ENCODE measurements at places on chromosomes 2 and 18.

DNA sequence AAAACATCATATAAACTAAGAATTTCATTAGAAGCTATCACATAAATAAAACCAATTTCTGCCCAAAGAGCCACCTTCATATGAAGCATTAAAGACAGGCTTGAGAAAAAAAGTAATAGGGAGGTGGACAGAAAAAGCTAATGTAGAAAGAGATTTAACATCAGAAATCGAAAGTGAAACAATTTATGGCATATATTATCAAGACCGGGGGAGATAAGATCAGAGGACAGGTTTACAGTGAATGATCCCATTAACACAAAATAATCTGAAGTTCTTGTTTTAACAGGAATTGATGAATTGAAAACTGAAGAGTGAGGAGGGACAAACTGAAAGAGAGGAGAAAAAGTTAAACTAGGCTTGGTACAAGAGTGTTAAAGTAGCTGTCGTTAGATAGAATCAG is 786.3 kb upstream of the FSHR start:
- no peak for DNase-seq

GRCh38 chr2:152481881-152482583 is 147.1 kb downstream of the FMNL2 start:
- DNase-seq, result no peak

DNA sequence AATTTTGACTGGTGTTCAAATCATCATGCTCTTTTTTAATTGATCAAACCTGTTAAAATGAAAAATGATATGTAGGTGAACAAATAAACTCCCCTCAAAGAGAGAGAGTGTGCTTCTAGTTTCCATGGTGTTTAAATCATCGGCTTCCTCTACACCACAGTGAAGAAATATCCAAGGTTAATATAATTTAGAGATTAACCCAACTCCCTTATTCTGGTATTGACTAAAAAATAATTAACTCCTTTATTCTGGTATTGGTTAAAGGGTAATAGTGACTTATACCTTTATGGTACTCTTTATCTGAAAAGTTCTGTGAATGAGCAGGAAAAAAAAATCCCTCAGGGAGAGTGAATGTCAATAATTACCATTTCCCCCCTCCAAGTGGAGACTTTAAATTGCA is 93.1 kb downstream of the SPATS2L start:
- no peak for DNase-seq

DNA sequence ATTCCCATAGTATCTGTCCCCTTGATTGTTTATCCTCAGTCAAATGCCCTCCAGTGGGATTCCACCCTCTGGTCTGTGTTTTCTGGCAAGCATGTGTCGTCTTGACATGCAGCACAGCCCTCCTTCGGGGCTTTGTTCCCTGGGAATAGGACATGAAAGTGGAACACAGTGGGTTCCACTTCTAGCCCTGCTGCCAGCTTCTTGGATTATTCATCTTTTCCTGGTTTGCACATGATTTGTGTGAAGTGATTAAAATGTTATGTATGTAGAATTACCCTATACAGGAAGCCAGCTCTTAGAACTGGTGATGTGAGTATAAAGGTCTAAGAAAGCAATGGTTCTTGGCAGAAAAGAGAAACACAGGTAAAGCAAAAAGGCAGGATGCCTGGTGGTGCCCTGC is 142.3 kb downstream of the TANC1 start:
- no peak for DNase-seq

GRCh38 chr2:55430211-55430975 is 10.7 kb upstream of the CCDC88A start:
- no peak for DNase-seq

- no peak for DNase-seq
Observed at GRCh38 chr2:64023485-64024258, 4.4 kb upstream of the VPS54 start.

- DNase-seq, result peak; percentile 42
Observed at GRCh38 chr18:77899972-77900754, 650.5 kb downstream of the GALR1 start.

DNA sequence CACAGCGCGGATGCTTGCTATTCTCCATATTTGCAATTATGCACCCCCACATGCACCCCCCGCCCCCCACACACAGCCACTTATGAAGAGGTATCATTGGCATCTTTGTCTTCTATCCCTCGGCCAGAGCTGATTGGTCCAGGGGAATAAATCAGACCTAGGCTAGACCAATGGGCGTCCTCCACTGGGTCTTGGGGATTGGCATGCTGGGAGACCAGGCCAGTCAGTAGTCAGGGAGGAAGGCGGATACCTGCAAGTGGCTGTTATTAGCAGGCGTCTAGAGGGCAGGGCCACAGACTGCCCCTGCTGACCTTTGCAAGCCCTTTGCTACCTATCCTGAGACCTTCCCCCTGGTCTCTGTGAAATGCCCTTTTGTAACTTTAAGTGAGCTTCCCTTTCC is 30.0 kb downstream of the ATOH8 start:
- no peak for DNase-seq

DNA sequence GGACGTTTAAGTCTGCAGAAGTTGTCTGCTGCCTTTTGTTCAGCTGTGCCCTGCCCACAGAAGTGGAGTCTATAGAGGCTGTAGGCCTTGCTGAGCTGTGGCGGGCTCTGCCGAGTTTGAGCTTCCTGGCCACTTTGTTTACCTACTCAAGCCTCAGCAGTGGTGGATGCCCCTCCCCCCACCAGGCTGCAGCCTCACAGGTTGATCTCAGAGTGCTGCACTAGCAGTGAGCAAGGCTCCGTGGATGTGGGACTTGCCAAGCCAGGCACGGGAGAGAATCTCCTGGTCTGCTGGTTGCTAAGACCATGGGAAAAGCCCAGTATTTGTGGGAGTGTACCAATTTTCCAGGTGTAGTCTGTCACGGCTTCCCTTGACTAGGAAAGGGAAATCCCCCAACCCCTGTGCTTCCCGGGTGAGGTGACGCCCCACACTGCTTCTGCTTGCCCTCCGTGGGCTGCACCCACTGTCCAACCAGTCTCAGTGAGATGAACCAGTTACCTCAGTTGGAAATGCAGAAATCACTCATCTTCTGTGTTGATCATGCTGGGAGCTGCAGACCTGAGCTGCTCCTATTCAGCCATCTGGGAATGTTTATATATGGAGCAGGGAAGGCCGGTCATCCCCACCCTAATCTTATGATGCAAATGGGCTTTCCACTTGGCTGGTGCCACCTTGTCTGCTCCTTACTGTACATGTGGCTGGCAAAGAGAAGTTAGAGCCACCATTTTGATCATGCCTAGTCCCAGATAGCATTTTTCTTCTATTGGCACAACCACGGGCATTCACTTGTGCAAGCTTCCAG is 156.9 kb upstream of the ITGA6 start:
- no peak for DNase-seq

DNA sequence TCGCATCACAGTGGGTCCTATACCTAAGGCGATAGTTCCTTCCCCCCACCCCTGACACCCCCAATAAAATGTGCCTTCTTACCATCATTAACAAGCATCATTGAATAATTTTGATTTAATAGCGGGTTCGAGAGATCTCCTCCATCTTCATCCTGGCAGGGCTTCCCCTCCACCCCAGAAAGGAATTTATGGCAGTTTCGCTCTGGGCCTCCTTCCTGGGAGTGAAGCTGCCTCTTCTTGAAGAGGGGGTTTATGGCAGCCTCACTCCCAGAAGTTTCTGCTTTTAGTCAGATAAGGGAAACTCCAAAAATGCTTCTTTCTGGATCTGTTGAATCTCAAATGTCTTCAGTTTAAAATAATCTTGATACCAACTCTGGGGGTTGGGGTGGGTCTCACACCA is 45.7 kb downstream of the RRM2 start:
- no peak for DNase-seq

- no peak for DNase-seq
Observed at GRCh38 chr18:58452454-58453166, 176.3 kb downstream of the ALPK2 start.

DNA sequence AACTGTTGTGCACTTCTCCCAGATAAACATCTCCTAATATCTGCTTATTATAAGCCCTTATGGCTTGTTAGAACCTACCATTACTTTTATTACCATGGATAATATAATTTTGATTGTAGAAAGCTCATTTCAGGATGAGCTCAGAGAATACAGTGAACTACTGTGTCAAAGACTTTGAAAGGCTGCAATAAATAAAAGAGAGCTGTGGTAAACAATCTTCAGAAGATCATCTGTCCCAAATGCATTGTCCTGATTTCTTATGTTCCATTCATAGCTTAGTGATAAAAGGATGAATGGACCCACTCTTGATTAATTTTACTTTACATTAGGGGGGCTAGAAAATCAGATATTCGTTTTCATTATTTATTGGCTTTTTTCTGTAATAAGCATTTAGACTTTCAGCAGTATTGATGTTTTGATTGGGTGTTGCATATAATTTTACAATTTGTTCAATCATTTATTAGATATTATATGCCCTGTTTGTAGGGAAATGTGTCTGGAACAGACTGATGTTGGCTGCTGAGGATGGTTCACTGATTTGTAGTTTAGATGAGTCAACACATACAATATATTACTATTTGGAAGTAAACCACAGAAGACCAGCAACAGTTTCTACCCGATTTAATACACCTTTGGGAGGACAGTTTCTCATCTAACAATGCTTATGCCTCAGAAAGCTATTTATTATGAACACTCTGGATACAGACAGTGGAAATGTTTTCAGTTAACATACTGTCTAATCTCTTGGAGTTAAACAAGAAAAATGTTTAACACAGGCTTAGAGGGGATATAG is 147.2 kb downstream of the TMEFF2 start:
- no peak for DNase-seq

GRCh38 chr2:65636813-65637483 is 204.5 kb upstream of the SPRED2 start:
- no peak for DNase-seq

- no peak for DNase-seq
Observed at GRCh38 chr2:65361623-65362022, 70.8 kb downstream of the SPRED2 start.

GRCh38 chr2:69798909-69799526 is 30.4 kb upstream of the GMCL1 start:
- no peak for DNase-seq

GRCh38 chr18:525036-525797 is 24.7 kb upstream of the COLEC12 start:
- no peak for DNase-seq

GRCh38 chr2:234199996-234200395 is 149.5 kb downstream of the SPP2 start:
- DNase-seq, result no peak
